ENCODE measurements at places on chromosomes 2 and 18.

DNA sequence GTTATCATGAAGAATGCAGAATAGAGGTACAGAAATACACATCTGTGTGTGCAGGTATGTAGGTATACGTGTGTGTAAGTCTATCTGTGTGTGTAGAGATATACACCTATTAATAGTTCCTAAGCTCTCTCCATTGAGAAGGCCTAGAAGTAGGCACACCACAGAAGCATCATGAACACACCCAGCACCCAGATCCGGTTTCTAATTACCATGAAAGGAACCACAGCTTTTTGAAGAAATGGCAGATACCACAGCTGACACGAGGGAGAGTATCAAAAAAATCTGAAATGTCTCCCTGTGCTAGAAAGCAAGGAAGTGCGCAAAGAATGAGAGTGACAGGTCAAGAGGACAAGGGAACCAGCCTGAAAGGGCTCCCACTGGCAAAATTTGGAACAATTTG, 27.7 kb upstream of the AP1S3 start:
- DNase-seq, result no peak

GRCh38 chr2:181128199-181128598, 147.8 kb downstream of the UBE2E3 start:
- no peak for DNase-seq

DNA sequence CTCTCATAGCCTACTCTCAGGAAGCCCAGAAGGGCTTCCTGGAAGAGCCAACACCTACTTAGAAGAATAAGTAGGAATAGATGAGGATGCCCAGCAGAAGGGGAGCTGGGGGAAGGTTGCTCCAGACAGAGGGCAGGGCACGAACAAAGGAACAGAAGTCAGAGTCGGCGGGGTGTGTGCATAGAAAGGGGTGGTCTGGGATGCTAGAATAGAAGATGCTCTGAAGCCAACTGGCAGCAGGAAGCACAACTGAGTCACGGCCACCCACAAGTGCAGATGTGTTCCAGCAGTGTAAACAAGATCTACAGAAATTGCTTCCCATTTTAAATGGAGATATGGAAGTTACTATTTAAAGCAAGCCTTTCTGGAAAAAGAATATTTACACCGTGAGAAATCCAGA, 131.0 kb downstream of the ZNF532 start:
- no peak for DNase-seq

DNA sequence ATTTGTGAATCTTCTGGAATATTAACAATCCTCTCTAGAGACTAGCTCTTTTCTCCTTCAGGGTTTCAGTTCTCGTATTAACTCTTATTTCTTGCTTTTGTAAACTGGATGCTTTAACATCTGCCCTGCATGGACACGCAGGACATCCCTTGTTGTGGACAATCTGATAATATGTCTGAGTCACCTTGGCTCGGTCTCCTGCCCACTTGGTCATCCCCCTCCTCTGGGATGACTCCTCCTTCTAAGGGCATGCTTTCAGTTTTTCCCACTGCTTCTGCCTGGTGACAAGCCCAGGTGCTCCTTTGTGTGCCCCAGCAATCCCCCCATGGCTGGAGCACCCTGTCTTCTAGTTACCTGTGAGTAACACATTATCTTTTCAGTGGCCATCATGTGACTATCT, 460.5 kb downstream of the DSC3 start:
- DNase-seq, result no peak

DNA sequence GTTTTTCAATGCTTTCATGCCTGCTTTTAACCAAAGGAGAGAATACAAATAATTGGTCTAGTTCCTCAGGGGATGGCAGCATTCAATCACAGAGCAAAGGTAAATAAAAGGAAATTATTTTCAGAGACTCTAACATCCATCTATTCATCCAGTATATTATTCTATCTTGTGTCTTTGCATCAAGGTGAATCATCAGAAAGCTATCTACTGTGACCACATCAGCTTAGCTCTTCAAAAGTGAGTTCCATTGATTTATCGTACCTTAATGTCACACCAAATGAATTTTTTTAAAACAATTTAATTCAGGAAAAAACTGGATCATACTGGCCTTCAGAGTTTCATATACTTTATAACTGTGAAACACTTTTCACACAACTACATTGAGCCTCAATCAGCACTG, 66.1 kb downstream of the CHN1 start:
- DNase-seq, result no peak

Measured in HEK293T (cell line).